Breast epithelium (tissue), 4 donors: ENCODE measurements at places on chromosomes 4 and X.

DNA sequence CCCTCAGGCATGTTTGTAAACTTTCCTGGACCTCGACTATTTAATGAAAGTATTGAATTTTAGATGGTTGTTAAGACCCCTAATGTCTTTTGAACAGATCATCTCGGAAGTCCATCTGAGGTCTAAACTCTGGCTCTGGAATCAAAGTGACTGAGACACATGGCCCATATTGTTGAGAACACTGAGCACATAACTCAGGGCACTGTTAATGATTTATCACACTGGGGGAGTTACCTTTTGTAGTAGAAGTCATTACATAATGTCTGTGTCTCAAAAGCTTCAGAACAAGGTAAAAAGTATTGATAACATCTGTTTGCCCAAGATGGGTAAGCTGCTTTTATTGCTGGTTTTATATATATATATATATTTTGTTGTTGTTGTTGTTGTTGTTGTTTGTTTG, 103.4 kb upstream of the HS3ST1 start:
- no peak overlapping the region for H3K4me3 ChIP-seq
- H3K4me1 ChIP-seq = no peaks in the 10 kb centered on the region
- no peaks in the 10 kb centered on the region for H3K27me3 ChIP-seq
- no peak for DNase-seq
- no peak overlapping the region for H3K27ac ChIP-seq

- H3K27me3 ChIP-seq = peaks cover 46% of the 10 kb centered on the region
- no peak for DNase-seq
- H3K4me1 ChIP-seq = peaks cover 15% of the 10 kb centered on the region
- peak overlapping the region; percentile 65 for H3K4me3 ChIP-seq
- H3K36me3 ChIP-seq = no peaks in the 10 kb centered on the region
These were observed 1.1 kb upstream of the DKK2 start for GRCh38 chr4:107037199-107037584.

DNA sequence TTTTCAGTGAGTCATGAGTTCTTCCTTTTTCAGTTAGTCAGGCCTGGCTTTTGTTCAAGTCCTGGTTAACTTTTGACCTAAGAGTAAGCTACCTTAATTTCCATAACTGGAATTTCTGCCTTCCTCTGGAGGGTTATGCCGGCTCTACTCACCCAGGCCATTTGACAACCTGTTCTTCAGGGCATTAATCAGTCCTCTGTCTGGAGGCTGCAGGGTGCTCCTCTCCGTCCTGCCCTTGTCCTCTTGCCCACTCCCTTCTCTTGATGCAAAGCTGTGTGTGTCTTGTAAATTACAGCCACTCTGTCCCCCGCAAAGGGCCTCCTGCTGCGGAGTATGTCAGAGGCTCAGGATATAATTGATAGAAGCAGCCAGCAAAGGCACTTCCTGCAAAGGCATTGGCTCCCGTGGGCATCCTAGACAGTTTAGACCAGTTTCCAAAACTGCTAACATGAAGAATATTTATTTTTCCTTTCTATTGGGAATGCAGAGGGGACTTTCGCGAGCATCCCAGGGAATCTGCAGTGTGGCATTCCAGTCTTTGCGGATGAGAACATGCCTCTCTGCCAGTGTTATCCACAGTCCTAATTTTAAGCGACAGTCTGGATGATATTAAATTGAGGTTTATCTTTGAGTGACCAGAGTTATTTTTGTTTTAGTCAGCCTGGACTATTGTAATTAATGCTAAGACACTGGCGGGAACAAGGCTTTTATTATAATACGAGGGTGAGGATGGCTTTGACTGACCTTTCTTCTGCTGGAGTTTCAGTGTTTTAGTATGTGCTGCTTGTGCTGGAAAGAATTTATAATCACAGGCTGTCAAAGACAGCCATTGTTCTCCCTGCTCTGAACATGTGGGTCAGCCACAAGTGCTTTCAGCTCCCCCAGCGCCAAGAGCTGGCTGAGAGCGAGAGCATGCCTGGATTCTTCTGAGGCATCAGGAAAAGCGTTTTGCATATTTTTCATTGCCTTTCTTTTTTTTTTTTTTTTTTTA, 74.2 kb downstream of the LIMCH1 start:
- H3K36me3 ChIP-seq = no peaks in the 10 kb centered on the region
- H3K4me3 ChIP-seq = peak overlapping the region; percentile 32
- DNase-seq = peak; percentile 73
- H3K27me3 ChIP-seq = no peaks in the 10 kb centered on the region
- H3K4me1 ChIP-seq = no peaks in the 10 kb centered on the region

DNA sequence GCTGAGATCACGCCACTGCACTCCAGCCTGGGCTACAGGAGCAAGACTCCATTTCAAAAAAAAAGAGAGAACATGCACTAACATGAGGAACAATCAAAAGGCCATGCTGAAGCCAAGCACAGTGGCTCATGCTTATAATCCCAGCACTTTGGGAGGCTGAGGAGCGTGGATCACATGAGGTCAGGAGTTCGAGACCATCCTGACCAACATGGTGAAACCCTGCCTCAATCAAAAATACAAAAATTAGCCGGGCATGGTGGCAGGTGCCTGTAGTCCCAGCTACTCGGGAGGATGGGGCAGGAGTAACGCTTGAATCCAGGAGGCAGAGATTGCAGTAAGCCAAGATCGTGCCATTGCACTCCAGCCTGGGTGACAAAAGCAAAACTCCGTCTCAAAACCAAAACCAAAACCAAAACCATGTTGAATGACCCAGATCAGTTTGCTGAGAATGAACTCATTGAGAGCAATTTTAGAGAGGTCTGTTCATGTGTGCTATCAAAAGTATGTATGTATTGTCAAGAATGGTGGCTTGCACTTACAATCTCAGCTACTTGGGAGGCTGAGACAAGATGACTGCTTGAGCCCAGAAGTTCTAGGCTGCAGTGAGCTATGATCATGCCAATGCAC, 44.8 kb downstream of the PDS5A start:
- H3K36me3 ChIP-seq = no peaks in the 10 kb centered on the region
- no peaks in the 10 kb centered on the region for H3K27me3 ChIP-seq
- H3K4me3 ChIP-seq = no peak overlapping the region
- peaks cover 5% of the 10 kb centered on the region for H3K4me1 ChIP-seq
- DNase-seq = no peak

- H3K4me3 ChIP-seq = no peak overlapping the region
- H3K27ac ChIP-seq = no peak overlapping the region
- DNase-seq = no peak
These were observed 25.7 kb downstream of the SEPTIN6 start for GRCh38 chrX:119667111-119667878.

GRCh38 chr4:143185253-143186107, 763 bp downstream of the USP38 start:
- H3K36me3 ChIP-seq = no peaks in the 10 kb centered on the region
- no peaks in the 10 kb centered on the region for H3K27me3 ChIP-seq
- peak overlapping the region; percentile 81 for H3K4me3 ChIP-seq
- DNase-seq = no peak

GRCh38 chrX:40230646-40231045, 132.9 kb upstream of the BCOR start:
- H3K36me3 ChIP-seq = no peaks in the 10 kb centered on the region
- no peak overlapping the region for H3K27ac ChIP-seq
- H3K4me3 ChIP-seq = no peak overlapping the region
- DNase-seq = no peak

DNA sequence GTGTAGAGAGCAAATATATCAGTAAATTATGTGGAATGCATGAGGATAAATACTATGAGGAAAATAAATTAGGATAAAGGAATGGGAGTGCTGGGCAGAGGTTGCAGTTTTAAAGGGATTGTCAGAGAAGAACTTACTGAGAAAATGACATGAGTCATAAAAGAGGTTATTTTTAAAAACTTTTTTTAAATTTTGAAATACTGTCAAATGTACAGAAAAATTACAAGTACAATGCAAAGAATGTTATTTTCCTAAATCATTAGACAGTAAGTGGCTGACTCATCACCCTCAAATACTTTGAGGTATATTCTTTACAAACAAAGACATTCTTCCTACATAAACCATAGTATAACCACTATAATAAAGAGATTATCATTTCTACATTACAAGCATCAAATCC, 29.8 kb upstream of the H2AZ1 start:
- no peak overlapping the region for H3K4me3 ChIP-seq
- H3K36me3 ChIP-seq = no peaks in the 10 kb centered on the region
- H3K27ac ChIP-seq = no peak overlapping the region
- no peaks in the 10 kb centered on the region for H3K4me1 ChIP-seq
- DNase-seq = no peak
- H3K27me3 ChIP-seq = no peaks in the 10 kb centered on the region

- no peak overlapping the region for H3K4me3 ChIP-seq
- DNase-seq = no peak
- H3K27me3 ChIP-seq = no peaks in the 10 kb centered on the region
These were observed 646.2 kb downstream of the TRAM1L1 start for GRCh38 chr4:116438981-116439729.

GRCh38 chr4:5096261-5096660, 45.0 kb downstream of the STK32B start:
- H3K27ac ChIP-seq = no peak overlapping the region
- H3K36me3 ChIP-seq = no peaks in the 10 kb centered on the region
- no peaks in the 10 kb centered on the region for H3K27me3 ChIP-seq

- H3K27me3 ChIP-seq = no peaks in the 10 kb centered on the region
- peak overlapping the region; percentile 94 for H3K27ac ChIP-seq
These were observed 260 bp upstream of the CCDC149 start for GRCh38 chr4:24913119-24913485.

GRCh38 chr4:187178587-187178986, 454.9 kb upstream of the FAT1 start:
- no peak overlapping the region for H3K4me3 ChIP-seq
- no peak overlapping the region for H3K27ac ChIP-seq
- no peaks in the 10 kb centered on the region for H3K36me3 ChIP-seq
- H3K4me1 ChIP-seq = no peaks in the 10 kb centered on the region
- H3K27me3 ChIP-seq = no peaks in the 10 kb centered on the region

DNA sequence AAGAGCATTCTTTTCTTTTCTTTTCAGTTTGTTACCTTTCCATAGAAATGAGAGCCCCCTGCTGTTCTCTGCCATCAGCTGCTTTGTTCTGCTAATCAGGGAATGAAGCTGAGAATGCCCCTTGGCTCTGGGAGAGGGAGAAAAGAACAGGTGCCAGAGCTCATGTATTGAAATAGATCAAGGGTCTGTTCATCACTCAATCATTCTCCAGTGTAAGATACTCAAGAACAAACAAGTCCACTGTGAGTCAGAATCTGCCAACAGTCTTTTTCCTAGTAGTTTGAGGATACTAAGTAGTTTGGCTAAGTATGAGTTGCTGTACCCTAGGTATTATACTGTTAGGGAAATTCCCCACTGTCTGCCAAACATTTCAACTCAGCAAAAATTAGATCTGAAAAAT, 144.3 kb downstream of the RTL3 start:
- no peak overlapping the region for H3K27ac ChIP-seq
- no peak overlapping the region for H3K4me3 ChIP-seq
- no peaks in the 10 kb centered on the region for H3K36me3 ChIP-seq
- H3K27me3 ChIP-seq = no peaks in the 10 kb centered on the region

GRCh38 chr4:182143822-182144625, 99.2 kb upstream of the TENM3 start:
- no peaks in the 10 kb centered on the region for H3K36me3 ChIP-seq
- H3K4me3 ChIP-seq = peak overlapping the region; percentile 55
- H3K27ac ChIP-seq = no peak overlapping the region
